ENCODE measurements at places on chromosomes 5 and 9.

GRCh38 chr5:58259685-58260152 is 200.2 kb downstream of the PLK2 start:
- no peak for DNase-seq

GRCh38 chr5:169670769-169671525 is 33.9 kb downstream of the DOCK2 start:
- DNase-seq: no peak

DNA sequence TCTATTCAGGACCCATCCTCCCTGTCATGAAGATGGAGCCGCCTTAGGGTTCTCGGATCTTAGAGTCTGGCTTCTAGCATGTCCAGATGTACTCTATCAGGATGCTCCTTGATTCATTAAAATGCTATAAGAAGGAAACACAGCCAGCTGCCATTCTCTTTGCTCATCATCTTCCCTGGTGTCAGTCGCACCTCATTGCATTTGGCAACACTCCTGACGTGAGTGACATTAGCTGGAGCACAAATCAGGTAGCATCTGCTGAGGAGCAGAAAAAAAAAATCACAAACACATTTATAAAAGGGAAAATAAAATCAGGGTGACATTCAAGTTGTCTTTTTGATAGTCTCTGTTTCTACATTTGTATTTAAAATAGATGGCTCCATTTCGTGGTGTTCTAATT is 226.1 kb upstream of the NMUR2 start:
- DNase-seq: no peak

GRCh38 chr5:11148810-11149539 is 387.9 kb upstream of the DAP start:
- DNase-seq: no peak

DNA sequence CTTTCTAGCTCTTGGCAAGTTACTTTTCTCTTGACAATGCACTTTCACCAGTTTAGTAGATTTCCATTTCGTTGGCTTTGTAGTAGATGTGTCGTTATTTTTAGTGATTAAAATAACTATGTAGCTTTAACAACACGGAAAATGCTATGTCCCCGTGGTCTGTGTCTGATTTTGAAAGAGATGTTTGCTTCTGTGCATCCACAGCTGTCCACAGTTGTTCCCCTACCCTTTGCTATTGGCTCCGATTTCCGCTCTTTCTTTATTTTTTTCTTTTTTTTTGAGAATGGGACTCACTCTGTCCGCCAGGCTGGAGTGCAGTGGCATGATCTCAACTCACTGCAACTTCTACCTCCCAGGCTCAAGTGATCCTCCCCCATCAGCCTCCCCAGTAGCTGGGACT is 533.9 kb downstream of the IRX1 start:
- no peak for DNase-seq

- DNase-seq: no peak
Observed at GRCh38 chr5:23208959-23209431, 298.4 kb upstream of the PRDM9 start.
